ENCODE measurements at places on chromosomes 7 and 10.

DNA sequence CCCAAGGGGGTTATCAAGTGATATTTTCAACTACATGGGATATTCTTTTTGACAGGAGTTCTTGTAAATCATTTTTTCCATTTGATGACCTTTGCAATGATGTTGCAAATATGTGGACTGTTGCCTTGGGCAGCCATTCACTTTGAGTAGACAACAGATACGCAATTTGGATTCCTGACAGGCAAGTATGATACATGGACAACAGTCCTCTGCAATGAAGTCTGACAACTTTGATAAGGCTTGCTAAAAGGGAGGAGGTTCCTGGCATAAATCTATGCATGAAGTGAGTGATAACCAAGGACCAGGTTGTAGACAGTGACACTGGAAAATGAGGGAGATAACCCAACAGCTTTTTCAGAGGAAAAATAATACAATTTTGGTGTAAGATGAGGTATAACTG, 17.7 kb downstream of the LRRD1 start:
- DNase-seq: no peak

DNA sequence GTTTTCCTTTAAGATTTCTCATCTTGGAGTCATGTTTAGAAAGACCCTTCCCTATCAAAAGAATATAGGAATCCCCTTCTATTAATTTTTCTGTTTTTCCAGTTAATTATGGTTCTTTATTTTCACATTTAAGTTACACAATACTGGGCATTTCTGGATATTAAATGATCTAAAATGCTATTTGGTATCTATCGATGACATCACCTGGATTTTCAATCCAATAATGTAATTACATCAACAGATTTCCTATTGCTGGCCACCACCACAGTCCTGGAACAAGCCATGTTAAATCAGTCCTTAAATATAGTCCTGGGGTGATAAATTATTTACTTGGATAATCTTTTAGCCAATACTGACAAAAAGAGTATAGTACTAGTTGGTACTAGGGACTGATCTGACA, 48.0 kb downstream of the PUS7 start:
- no peak for DNase-seq

DNA sequence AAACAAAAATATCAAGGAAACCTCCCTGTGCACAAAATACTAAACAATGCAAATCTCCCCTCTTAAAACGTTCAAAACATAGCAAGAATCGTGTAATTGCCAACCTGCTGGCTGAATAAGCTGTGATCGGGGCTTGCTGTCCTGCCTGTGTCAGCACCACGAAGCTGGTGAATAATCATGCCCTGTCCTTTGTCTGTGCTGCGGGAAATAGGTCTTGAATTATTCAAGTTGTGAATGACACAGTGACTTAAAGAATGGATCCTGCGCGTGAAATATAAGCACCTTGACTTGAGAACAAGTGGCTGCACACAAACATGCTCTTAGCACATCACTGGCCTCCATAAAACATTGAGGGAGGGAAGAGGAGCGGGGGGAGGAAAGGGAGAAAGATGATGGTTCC, 130.2 kb downstream of the OAT start:
- DNase-seq: no peak

DNA sequence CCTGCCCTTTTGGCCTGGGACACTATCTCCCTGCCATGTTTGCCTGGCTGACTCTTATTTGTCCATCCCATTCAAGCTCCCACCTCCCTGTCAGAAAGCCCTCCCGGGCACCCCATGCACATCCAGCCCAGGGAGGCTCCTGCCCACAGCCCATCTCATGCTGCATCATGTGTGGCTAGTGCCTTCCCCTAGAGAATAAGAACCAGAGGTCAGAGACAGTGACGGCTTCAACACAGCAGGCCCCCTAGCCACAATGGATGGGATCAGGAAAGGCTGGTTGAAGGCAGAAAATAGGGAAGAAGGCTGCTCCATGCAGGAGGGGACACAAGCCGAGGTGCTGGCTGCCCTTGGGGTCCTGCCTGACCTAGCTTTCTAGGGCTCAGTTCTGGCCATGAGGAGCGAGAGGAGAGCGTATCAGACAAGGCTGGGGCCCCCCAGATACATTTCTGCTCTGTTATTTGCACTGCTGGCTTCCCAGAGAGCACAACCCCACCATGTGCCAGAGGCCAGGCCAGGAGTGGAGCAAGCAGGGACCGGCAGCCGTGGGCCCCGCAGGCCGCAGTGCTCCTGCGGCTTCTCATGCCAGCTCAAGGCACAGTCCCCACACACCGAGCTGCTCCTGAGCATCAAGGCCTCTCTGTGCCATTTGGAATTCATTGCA, 161.1 kb upstream of the ZMIZ1 start:
- DNase-seq: no peak

- no peak for DNase-seq
Observed at GRCh38 chr7:41481353-41481752, 221.5 kb downstream of the INHBA start.

DNA sequence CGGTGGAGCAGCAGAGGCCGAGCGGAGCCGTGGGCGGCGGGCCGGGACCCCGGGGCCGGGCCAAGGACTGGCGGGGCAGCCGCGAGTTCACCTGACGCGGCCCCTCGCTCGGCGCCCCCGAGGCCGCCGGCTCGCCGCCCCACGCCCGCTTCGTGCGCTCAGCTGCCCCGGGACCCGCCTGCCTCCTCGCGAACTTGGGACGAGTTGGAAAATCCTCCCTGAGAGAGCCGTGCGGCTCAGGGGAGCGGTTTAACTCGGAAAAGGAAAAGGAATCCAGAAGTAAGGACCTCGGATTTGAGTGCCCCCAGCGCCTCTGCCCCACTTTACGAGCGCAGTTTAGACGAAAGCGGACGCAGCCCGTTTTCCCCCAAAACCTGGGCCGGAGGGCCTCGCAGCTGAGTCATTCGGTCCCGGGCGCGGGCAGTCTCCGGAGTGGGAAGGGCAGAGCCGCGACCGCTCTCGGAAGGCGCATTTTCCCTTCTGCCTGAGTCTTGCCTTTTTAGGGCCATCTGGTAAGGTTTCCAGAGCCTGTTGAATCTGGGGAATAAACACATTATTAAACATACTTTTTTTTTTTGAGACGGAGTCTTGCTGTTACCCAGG, 744 bp downstream of the CREM start:
- DNase-seq: peak; percentile 28

DNA sequence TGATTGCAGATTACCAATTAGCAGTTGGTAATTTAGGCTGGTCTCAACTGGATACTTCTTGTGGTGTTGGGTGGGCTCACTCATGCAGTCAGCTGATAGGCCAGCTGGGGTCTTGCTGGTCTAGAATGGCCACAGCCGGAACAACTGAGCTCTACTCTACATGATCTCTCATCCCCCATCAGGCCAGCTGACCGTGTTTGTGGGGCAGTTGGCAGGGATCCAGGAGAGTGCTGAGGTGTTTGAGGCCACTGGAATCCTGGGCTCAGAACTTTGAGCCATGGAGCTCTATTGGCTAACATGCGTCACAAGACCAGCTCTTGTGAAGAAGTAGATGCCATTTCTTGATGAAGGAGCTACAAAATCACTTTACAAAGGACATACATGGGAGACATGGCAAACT, 242.4 kb downstream of the GFRA1 start:
- peak; percentile 13 for DNase-seq

GRCh38 chr10:113177936-113178335, 227.9 kb downstream of the TCF7L2 start:
- DNase-seq: no peak

DNA sequence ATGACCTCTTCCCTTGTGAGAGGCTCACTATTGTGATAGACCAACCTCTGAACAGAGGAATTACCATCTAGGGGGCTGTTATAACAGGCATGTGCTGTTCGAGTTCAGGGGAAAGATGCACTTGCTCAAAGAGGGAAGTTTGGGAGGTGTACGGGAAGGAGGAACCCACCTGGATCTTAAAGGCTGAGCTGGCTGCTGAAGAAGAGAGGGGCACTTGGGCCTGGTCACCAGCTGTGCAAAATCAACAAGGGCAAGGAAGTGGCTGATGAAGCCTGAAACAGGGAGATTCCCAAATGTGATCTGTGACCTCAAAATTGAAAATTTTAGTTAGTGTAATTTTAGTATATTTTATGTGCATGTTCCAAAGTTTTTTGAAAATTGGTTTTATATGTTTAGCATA, 407.2 kb downstream of the AUTS2 start:
- no peak for DNase-seq

- peak; percentile 54 for DNase-seq
Observed at GRCh38 chr10:36026081-36026480, 384.0 kb upstream of the FZD8 start.

DNA sequence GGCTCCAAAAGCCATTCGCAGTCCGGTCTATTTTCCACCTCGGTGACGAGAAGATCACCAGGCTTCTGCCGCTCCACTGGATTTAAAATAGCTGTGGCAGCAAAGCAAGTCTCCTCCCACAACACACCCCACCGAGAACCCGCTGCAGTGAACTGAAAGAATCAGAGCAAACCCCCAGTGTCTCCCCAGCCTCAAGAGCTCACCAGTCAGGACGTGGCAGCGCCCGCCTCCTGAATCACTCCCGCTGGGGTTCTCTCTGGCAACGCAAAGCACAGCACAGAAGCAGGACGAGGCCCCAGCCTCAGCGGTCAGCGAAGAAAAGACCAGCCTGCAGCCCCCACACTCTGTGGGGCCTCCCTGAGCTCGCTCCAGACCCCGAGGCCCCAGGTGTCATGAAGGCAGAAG, 126.1 kb upstream of the PPP2R2D start:
- no peak for DNase-seq

GRCh38 chr7:113715981-113716856, 202.6 kb downstream of the PPP1R3A start:
- no peak for DNase-seq

GRCh38 chr7:1463676-1464223, 4.5 kb upstream of the MICALL2 start:
- no peak for DNase-seq

- no peak for DNase-seq
Observed at GRCh38 chr10:110947061-110947595, 27.7 kb downstream of the SHOC2 start.

- DNase-seq: no peak
Observed at GRCh38 chr7:99309111-99309510, 16.6 kb upstream of the ARPC1A start.

GRCh38 chr10:13272164-13272571, 27.7 kb downstream of the PHYH start:
- no peak for DNase-seq

- DNase-seq: no peak
Observed at GRCh38 chr7:157459966-157460365, 123.2 kb downstream of the DNAJB6 start.

DNA sequence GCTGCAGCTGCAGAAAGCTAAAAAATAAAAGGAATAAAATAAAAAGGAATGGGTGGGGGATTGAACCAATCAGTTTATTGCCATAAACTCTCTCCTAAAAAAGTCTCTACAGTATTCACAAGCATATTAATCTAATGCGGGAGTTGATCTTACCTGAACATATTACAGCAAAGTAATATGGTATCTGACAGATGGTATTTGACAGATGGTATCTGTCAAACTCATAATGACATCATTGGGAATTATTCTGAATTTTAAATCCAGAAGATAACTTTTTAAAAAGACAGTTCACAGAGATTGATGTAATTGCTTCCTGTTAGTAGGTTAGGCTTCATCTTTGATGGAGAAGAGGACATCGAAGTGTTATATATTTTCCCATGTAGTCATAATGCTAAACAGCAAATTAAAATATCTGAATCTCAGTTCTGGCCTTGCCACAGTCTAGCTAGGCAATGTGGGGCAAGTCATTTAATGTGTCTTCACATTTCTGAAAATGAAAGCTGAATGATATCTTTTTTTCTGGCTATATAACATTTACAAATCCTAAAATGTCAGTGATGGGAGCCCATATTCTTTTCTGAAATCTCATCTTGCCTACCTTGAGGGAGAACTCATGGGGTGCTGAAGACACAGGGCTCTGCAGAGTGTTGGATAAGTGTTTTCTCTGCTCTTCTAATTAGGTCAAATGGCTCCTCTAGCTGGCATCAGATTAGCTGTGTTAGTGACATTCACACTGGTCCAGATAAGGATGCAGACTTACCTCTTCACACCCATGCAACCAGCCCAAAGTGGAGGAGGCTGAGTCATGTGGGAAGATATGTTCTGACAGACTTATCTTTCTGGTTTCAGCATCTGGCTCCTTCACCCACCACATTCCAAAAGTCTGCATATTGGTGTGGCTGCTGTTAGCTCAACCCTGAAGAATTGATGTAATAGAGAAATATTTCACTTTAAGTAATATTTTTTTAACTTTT, 2.1 kb upstream of the LIPM start:
- no peak for DNase-seq

DNA sequence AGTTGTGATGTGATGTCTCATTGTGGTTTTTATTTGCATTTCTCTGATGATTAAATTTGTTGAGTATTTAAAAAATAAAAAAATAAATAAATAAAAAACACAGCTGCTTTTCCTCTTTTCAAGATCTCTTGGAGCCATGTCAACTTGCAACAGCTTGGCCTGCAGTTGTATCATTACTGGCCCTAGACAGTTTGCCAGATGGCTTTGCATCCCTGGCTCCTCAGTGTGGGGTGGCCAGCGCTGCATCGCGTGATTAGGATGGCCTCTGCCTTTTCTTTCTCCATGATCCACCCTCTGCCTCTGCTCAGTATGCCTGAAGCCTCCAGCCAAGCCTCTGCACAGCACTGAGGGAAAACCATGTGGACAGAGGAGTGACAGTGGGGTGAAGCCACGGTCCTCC, 96.8 kb downstream of the PPP1R3C start:
- DNase-seq: no peak

DNA sequence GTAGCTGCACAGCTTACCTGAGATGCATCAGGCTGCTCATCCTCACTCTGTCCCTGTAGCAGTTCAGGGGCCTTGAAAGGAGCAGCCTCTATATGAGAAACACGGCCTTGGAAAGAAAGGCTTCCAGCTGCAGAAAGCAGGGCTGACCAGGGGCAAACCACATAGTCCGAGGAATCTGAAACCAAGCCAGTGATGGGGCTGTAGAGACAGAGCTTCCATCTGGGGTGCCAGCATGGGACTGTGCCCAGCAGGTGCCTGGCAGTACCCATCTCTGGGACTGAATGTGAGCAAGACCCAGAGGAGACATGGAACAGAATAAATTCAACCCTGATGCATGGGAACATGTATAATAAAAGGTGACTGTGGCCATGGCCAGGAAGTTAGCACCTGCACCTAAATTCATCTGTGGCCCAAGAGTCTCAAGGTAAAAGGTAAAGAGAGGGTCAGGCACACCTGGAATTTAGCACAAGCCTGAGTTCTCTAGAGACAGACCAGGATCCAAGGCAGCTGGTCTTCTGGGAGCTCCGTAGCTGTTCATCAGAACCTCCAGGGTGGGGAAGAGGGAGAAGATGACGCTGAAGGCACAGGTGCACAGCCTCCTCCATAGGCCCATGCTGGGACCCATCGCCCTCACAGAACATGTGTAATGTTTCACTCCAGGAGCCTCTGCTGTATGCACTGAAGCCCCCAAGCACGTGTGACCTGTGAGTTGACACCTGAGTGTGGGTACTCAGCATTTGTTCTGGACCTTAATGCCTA, 25.3 kb downstream of the FRMPD2 start:
- DNase-seq: no peak
